ENCODE measurements at places on chromosomes 3 and 15.

- no peak for DNase-seq
Measured at GRCh38 chr3:38017445-38018295, 11.8 kb downstream of the PLCD1 start.

DNA sequence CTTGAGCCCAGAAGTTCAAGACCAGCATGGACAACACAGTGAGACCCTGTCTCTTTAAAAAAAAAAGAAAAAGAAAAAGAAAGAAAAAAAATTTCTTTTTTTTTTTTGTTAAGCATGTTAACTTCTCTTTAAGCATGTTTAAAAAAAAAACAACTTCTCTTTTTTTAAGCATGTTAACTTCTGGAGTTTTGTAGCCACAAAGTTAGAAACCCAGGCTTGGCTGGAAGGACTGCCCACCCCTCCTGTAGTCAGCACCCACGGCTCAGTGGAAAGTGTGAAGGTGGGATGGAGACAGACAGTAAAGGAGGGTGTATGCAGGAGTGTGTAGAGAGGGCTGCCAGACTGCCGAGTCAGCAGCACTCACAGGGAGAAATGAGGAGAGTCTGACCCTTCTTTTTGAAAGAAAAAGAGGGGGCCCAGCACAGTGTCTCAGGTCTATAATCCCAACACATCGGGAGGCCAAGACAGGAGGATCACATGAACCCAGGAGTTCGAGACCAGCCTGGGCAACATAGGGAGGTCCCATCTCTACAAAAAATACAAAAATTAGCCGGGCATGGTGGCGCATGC lies 33.2 kb downstream of the GOLGA8S start:
- no peak for DNase-seq

DNA sequence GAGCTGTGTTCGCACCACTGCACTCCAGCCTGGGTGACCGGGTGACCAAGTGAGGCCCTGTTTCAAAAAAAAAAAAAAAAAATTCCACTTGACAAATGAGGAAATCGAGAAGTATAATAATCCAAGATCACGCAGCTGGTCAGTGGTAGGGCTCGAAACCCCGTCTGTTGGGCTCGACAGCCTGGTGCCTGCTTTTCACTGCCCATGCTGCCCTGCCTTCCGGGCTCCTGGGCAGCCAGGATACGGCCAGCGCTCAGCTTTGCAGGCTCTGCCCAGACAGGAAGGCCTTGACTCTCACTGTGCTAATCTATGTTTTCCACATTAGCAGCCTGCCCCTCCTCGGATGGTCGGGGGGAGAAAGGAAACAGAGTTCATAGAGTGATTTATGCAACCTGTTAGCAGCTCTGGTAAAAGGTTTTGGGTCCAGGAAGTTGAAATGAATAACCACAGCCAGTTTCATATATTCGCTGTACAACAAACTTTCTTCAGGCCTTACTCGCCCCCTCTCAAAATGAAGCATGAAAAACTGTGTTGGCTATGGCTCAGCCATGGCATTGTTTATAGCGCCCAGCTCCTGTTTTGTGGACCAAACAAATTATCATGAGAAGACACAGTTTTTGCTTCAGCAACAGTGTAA lies 108.8 kb downstream of the XXYLT1 start:
- DNase-seq, result peak; percentile 61

DNA sequence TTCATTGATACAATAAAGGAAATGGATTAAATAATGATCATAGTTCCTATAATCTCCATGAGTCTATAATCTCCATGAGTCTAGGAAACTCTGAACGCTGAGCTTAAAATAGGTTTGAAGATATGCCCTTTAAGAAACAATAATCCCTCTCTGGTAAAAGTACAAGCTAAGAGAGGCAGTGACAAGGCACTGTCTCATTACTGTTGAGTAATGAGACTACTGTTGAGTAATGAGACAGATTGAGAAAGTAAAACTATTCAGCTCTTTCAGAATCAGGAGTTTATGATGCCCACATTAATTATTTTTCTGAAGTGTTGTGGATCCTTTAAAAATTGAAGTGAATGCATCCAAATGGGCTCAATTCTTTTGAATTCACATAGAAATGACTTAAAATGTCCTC lies 235.5 kb upstream of the THRB start:
- no peak for DNase-seq

GRCh38 chr15:74293021-74293810 lies 57.1 kb downstream of the CCDC33 start:
- no peak for DNase-seq

DNA sequence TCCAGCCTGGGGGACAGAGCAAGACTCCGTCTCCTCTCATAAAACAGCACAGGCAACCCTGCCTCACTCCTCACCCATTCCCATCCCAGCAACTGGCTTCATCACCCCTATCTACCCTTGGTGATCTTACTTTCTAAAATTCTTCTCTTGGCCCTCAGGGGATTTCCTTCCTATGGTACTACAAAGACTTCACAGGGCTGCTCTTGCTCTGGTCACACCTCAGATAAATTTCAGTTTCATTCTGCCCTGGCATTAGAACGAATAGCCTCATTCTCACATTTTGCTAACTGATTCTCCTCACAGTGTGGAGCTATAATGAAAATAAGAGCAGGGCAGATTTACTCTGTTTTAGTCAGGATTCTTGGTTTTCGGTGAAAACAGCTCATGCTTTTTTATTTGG lies 22.1 kb upstream of the CRBN start:
- peak; percentile 30 for DNase-seq

GRCh38 chr3:99747915-99748314 lies 69.7 kb upstream of the CMSS1 start:
- DNase-seq, result no peak

GRCh38 chr15:57398336-57398735 lies 22.0 kb downstream of the CGNL1 start:
- no peak for DNase-seq

DNA sequence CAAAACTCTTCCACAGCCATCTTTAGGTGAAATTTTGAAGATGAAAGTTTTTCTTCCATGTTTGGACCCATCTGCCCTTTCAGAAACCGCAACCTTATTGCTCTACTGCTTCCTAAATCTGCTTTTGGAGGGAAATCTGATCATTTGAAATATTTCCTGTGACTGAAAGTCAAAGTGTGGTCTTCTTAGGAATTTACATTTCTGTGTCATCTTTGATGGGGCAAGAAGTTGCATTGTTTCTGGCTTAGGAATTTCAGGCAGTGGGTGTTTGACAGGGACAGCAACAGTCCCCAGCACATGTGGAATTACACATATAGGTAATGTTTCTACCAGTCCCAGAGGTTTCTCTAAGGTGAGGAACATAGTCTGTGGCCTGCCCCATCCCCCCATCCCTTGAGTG lies 5.3 kb upstream of the TYRO3 start:
- no peak for DNase-seq

- DNase-seq, result no peak
Measured at GRCh38 chr3:45518376-45519135, 76.0 kb upstream of the LIMD1 start.

DNA sequence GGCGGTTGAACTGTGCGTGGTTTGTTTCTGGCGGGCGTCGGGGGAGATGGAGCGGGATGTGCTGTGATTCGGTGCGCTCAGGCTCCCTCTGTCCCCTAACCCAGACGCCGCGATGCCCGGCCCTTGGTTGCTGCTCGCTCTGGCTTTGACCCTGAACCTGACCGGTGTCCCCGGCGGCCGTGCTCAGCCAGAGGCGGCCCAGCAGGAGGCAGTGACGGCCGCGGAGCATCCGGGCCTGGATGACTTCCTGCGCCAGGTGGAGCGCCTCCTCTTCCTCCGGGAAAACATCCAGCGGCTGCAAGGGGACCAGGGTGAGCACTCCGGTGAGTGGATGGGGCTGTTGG lies 1.2 kb downstream of the TRH start:
- DNase-seq, result no peak

DNA sequence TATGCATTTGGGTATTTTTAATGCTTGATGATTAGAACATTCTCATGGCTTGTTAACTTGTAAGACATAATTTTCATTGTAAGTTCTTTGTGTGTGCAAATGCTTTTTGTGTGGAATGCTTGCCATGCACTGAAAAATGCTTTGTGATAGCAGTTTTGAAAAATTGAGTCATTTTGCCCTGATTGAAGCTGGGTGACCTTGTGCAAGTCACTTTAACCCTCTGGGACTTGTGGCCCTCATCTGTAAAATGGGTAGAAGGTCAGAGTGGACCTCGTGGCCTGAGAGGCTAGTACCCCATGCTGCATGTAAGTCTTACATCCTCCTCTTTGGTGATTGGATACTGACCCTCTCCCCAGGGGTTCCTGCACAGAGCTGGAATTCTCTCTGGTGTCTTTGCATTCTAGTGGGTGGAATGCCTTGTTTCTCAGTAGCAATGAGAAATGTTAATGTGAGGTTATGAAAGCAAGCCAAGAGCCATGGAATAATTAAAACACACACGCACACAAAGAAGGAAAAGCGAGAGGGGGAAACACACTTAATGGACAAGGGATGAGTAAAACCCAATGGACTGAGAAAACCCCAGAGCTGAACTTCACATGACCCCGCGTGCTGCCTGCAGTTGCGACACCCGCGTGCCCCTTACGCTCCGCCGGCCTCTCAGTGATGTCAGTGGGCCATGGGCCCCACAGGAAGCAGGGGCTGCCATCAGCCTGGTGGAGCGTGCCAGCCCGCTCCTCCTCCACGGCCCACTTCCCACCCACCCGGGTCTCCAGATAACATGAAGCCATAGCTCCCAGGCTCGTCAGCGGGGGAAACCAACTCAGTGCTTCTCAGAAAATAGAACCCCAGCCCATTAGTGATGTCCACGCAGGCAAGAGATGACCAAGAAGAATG lies 44.0 kb downstream of the SMAD3 start:
- DNase-seq, result peak; percentile 69

- DNase-seq, result no peak
Measured at GRCh38 chr15:65195548-65195923, 10.4 kb upstream of the CLPX start.

- no peak for DNase-seq
Measured at GRCh38 chr3:168876346-168877035, 780.8 kb upstream of the GOLIM4 start.

- no peak for DNase-seq
Measured at GRCh38 chr3:52481819-52482521, 13.2 kb upstream of the STAB1 start.

DNA sequence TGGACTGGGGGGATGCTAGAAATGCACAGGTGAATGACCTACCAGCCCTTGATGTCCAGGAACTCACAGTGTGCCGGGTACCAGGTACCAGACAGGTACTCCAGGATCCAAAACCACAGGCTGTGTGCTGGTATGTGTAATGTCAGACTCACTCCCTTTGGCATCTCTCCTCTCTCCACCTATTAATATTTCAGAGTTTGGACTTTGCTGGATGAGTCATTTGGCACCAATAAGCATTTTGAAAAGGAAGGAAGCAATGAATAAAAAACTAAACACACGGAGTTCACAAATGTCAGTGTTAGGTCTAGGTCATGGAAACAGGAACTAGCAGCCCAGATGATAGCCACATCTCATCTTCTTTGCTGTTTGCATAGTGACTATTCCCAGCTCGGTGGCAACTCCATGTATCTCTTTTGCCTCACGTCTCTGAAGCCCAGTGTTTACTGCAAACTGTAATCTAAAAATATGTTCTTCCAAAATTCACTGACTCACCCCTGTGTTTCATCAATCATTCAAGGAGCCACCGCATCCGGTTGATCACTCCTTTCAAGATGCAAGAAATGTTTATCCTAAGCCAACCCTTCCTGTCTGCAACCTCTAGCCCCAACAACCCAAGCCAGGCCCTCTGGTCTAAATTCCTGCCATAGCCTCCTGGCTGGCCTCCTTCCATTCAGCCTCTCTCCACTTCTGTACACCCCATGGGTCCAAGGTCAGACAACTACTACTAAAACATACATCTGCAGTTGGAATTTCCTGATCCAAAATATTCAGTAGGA lies 8.4 kb downstream of the ITGB5 start:
- no peak for DNase-seq

DNA sequence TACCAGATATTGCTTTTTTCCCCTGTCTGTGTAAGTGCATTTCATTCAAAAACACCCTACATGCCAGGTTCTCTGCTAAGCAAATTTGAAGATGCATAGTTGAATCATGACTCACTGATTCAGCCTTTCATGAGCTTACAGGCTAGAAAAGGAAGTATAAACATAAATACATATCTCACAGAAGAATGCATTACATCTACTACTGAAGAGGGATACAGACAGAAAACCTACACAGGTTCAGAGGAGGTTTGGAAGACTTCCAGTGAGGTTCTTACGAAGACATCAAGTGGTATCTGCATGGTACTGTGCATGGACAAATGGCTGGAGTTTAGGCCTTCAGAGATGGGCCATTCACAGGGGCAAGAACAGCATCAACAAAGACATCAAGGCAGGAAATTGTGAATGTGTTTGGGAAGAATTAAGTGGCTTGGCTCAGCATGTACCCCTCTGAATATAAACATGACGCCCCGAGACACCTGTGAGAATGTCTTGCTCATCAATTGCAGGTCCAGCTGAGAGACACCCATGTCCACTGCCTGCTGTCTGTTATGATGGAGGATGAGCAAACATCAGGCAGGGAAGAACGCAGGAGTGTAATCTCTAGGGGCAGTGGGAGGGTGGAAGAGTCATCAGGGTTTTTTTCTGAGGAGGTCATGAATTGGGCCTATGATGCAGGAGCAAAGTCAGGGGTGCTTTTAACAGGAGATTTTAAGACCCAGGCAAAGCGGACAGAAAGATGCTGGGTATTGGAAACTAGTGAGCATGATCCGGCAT lies 105.1 kb upstream of the GALNT15 start:
- DNase-seq, result no peak

GRCh38 chr15:40925863-40926658 lies 3.1 kb upstream of the DLL4 start:
- DNase-seq, result no peak

DNA sequence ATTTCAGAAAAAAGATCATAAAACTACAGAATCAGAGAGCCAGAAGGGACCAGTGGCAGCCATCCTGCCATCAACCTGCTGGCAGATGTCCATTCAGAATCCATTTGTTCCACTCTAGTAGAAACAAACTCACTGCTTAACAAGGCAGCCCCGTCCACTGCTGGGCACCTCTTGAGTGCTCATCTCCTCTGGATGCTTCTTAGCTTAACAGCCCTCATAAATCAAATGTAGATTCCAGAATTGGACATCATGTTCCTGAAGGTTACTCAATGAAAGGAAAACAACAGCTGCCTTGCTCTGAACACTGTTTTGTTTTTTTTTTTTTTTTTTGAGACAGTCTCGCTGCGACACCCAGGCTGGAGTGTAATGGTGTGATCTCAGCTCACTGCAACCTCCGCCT lies 37.3 kb downstream of the ABCC5 start:
- DNase-seq, result no peak

GRCh38 chr15:46301826-46302225 lies 667.0 kb downstream of the SQOR start:
- no peak for DNase-seq

GRCh38 chr3:137347817-137348368 lies 390.1 kb downstream of the IL20RB start:
- DNase-seq, result no peak

- DNase-seq, result no peak
Measured at GRCh38 chr15:94912760-94913159, 681.4 kb downstream of the MCTP2 start.

- no peak for DNase-seq
Measured at GRCh38 chr3:157204880-157205279, 44.9 kb upstream of the CCNL1 start.

Data from GM10248 (cell line).